ENCODE measurements at places on chromosomes 3 and 15.

DNA sequence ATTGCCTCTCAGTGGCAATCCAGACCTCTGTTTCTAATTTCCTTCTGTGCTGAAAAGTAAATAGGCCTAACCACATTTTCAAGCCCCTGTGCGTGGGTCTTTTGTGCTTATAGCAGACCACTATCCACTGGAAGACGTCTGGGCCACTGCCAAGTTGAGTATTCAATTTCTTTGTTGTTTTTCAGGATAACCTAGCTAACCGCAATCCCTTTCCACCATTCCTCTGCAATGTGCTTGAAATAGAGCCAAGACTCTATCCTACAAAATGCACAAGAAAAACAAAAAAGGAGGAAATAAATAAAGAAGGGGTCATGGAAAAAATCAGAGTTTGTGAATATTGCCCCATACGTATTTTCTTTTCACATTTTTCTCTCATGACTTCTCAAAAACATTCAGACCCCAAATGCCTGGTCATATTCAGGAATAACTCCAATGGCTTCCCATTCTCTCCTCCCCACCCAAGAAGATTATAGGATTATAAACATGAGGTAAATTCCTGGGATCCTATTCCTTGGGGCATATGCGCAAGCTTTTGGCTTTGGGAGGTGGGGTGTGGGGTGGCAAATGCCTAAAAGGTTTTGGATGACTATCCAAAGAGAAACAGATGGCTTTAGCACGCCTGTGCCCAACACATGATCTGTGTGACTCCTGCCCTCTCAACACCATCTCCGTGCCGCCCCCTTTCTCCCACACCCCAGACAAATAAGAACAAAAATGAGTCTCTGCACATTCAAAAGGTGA lies 217.9 kb upstream of the THBS1 start:
- peak; percentile 93 for DNase-seq

GRCh38 chr3:146928421-146929059 lies 323.4 kb upstream of the PLSCR5 start:
- no peak for DNase-seq

DNA sequence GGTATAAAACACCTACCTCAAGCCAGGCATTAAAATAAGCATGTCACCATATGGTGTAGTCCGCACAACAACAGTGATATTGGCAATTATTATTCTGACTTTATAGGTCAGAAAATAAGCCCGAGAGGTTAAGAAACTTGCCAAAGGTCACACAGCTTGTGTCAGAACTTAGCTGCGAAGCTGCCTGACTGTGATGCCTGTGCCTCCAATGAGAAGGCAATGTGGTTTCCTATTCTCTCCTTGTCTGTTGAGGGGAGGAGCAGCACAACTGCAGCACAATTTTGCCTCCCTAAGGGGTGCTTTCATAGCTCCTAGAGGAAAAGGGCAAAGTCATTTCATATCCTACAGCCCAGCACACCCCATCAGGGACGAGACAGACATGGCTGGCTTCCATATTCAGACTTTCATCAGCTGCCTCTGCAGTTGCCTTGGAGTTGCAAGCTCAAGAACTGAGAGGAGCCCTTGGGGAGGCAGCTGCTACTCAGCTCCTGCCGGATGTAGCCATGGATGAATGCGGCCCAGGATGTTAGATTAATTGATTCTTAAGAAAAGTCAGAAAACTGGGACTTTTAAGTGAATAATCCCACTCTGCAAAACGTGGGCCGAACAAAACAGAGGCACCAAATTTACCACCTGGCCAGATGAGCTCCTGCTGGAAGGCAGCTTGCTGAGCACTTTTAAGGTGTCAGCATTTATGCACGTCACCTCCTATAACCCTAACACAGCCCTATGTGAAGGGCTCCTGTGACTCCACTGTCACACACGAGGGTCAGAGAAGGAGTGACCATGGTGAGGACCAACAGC lies 38.5 kb downstream of the MYO5C start:
- peak; percentile 57 for DNase-seq

DNA sequence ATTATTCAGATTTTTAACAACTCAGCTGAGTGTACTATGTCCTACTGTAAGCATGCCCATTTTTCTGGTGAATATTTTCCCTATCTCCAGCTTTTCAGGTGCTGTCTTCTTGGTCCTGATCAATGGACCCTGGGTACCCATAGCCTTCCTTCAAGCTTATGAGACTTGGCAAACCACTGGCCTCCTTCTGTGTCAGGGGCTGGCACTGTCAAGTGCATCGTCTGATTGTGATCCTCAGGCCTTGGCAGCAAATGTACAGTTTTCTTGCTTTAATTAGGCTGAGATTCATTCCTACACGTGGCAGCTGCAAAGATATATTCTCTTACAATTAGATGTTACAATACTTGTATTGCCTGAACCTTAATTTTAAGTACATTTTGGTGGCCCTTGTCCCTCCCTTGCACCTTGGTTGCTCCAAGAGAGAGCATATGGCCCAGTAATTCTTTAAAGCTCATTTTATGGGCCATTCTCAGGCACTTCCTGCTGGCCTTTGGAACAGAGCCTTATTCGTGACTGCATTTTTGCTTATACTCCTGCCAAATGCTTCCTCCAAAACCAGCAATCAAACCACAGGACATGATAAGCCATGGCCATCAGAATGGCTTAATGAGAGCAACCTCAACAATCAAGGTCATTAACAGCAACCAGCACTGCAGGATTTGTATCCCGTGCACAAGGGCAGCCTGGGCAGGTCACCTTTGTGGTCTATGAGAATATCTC lies 179.9 kb downstream of the CNTN6 start:
- no peak for DNase-seq

- peak; percentile 21 for DNase-seq
Measured at GRCh38 chr3:132464066-132464465, 46.8 kb downstream of the DNAJC13 start.

DNA sequence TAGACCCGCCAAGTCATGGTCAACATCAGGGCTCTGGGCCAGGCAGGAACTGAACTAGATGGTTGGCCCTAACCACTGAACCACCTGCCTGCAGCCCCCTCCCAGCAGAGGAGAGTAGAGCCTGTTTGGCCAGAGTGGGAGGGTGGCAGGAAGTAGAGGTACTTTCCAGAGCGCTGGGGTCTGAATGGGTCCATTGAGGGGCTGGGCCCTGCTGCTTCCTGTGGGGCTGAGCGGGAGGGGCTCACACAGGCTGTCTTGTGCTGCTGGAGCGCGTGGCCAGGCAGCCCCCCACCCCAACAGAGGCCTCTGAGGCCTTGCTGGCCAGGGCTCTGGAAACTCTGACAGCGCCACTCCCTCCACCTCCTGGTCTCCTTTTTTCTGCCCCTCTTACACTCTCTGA lies 17.4 kb downstream of the CSPG4 start:
- DNase-seq, result no peak

DNA sequence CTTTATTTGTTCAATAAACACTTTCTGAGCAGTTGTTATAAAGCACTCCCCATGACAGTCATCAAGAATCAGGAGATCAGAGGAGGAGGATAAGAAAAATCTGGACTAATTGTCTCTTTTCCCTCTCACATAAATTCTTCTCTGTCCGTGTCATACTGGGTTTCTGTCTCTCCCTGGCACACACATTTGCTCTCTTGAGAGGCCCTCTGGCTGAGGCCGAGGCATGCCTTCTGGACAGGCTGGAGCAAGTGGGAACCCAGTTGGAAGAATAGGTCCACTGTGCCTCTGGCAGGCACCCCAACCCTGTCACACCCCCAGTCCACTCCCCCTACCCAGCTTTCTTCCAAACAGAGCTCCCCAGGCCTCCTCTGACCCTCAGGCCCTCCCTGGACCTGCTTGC lies 315.8 kb downstream of the UACA start:
- no peak for DNase-seq

GRCh38 chr3:100561459-100562158 lies 47.8 kb upstream of the ADGRG7 start:
- DNase-seq, result peak; percentile 52

- DNase-seq, result no peak
Measured at GRCh38 chr3:45580112-45580765, 14.3 kb upstream of the LIMD1 start.

DNA sequence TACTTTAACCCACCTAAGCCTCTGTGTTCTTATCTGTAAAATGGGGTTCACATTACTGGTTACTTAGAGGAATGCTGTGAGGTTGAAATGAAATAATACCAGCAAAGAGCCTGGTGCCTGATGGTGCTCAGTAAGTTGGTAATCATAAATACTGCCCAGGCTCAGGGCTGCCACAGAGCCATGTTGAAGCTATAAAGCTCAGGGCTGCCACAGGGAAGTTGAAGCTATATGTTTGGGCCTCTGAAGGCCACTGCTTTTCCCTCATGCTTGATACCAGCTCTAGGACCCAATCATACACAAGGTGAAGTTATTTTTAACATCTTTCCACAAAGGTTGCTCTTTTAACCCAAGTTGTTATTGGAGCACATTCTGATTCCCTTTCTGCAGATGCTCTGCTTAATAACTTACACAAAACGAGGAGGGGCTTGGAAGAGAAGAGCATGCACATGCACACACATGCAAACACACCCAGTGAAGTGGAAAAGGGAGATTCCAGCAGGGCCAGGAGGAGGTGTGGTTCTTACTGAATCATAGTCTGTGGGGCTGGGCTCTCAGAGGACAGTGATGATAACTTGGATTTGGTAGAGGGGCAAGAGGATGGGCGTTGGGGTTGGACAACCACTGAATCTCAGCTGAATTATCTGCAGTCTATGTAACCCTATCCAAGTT lies 17.4 kb downstream of the PARP14 start:
- DNase-seq, result no peak

Data from NCI-H524 (cell line).